ENCODE measurements at places on chromosomes 4 and X.

DNA sequence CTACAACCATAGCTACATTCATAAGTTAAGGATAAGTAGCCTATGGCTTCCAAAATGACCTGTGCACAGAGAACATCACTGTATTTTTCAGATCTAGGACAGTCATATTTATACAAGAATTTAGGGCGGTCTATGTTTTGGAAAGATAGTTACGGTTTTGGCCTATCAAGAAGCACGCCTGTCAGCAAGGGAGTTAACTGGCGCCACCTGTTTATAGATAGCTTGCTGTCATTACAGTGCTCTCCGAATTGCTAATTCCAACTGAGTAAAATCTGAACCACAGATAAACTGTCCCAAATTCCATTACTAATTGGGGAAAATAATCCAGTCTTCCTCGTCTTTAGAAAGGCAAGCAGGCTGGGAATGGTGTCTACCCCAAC lies 646 bp downstream of the ABCB7 start:
- DNase-seq = no peak

GRCh38 chr4:83282049-83282535 lies 2.5 kb downstream of the COQ2 start:
- no peak for DNase-seq

DNA sequence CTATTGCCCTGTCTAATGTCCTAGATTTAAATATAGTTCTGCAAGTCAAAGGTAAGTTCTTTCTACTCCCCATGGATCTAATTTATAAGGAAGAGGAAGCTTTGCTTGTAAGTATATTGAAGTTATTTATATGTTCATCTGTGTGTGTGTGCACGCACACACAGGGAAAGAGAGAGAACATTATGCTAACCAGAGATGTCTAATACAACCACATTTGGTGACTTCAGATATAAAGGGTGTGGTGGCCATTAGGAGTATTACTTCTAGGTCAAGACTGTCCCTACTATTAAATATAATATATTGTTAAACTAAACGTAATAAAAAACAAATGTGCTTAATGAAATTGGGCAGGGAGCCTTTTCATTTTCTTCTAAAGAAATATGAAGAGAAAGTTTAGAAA lies 4.1 kb downstream of the DCK start:
- DNase-seq = no peak

GRCh38 chr4:2438822-2439718 lies 20.3 kb downstream of the CFAP99 start:
- no peak for DNase-seq

DNA sequence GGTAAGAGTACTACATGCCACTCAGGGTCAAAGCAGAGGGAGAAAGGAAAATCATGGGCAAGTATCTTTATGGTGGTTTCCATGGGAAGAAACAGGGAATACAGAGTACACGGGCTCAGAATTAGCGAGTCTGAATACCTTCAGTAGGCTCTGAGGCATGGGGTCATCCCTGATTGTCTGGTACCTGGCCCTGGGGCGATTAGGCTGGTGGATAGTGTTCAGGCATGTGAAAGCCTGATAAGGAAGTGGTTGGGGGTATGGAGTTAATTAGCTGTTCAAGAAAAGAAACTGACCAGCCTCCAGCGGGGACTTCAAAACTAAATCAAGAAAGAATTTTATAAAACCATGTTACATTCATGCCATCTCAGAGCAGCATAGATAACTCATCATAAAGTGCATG lies 518.8 kb downstream of the RAB28 start:
- no peak for DNase-seq

- no peak for DNase-seq
These were observed 30.2 kb upstream of the FAM9C start for GRCh38 chrX:13074297-13075262.

GRCh38 chr4:92263575-92263974 lies 40.2 kb upstream of the GRID2 start:
- DNase-seq = no peak

GRCh38 chrX:142233400-142233799 lies 28.3 kb upstream of the MAGEC2 start:
- DNase-seq = no peak
